CD4-positive, alpha-beta T cell treated with Interleukin-6 at 100 ng/mL for 8 hours (primary cell): ENCODE measurements at places on chromosomes 11 and 22.

GRCh38 chr11:47157805-47158204 lies 18.9 kb downstream of the ARFGAP2 start:
- DNase-seq: no peak

DNA sequence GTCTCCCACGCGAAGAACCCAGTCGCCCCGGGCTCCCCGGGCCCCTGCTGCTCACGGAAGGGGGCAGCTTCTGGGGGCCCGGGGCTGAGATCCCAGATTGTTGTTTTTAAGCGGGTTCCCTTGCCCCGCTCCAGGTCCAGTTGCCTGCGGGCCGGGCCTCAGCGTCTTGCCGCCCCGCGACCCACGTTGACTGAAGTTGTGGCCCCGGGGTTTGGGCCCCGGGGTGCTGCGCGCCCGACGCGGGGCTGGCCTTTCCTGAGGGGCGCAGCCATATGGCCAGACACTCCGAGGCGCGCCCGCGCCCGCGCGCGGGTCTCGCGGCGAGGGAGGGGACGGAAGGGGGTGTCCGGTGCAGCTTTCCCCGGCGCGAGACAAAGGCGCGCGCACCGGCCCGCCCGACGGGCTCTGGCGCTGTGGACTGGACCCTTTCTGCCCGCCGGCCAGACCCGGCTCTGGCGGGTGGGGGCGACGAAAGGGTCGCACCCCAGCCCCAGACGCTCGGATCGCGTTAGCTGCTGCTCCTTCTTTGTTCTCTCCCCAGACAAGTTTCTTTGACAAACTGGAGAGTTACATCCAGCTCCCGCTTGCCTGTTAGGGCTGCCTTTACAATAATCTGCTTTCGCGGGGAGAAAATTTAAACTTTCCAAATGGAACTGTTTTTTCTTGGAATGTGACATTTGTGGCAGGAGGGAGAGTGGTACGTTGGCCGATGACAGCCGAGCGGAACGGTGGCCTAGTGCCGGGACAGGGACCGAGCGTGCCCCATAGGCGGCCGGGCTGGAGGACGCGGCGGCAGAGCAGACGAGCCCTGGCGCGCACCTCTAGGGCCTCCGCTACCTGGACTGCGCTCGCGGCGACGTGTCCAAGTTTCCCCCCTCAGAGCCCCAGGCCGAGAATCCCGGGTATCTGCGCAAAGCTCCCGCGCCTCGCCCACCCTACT lies 716 bp downstream of the AMOTL1 start:
- DNase-seq: no peak

DNA sequence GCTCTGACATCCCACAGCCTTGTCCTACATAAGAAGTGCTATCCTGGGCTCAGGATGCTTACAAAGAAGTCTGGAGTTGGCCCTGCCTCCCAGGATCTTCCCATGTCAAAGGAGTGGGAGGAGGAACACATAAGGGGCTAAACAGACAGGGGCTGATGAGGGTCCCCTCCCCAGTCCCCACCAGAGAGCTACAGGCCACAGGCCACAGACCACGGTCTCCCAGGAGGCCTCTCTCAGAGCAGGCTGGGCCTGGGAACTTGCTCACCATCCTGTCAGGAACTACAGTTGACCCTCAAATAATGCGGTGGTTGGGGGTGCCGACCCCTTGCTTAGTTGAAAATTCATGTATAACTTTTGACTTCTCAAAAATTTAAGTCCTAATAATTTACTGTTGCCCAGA lies 315.5 kb downstream of the NTM start:
- no peak for DNase-seq

GRCh38 chr11:78239781-78240180 lies 51.1 kb downstream of the USP35 start:
- no peak for DNase-seq

DNA sequence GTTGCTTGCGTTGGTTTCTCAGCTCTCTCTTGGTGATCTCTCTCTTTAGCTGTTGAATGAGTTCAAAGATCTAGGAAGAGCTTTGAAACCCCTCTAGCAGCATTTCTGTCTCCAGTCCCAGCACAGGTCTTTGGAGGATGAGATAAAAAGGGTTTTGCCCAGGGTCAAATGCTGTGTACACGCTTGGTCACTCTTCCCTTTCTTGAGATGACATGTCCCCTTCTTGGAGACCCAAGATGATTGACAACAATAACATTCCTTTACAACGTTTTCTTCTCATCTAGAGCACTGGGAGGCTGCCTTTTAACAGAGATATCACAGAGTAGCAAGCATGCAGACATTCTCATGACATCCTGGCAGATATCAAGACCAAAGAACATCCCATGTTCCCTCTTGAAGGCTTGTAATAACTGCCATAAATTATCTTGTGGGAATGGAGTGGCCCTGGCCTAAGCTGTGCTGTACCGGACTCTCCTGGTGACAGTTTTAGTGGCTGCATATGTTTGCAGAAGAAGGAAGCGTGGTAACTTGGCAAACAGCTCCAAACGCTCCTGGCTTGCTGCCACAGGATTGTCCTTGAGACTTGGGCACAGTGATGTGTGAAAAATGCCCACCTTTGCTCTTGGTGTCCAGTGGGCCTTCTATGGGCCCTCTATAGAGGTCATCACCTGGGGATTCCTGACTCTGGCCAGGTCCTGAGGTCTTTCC lies 107.8 kb downstream of the PTPRJ start:
- DNase-seq: no peak

- no peak for DNase-seq
Measured at GRCh38 chr11:5737670-5738392, 1.6 kb downstream of the OR56B1 start.

- DNase-seq: no peak
Measured at GRCh38 chr11:45158210-45158731, 11.8 kb downstream of the PRDM11 start.

- no peak for DNase-seq
Measured at GRCh38 chr11:85472953-85473352, 154.2 kb downstream of the DLG2 start.

GRCh38 chr11:105111145-105111944 lies 28.2 kb downstream of the CARD18 start:
- no peak for DNase-seq

DNA sequence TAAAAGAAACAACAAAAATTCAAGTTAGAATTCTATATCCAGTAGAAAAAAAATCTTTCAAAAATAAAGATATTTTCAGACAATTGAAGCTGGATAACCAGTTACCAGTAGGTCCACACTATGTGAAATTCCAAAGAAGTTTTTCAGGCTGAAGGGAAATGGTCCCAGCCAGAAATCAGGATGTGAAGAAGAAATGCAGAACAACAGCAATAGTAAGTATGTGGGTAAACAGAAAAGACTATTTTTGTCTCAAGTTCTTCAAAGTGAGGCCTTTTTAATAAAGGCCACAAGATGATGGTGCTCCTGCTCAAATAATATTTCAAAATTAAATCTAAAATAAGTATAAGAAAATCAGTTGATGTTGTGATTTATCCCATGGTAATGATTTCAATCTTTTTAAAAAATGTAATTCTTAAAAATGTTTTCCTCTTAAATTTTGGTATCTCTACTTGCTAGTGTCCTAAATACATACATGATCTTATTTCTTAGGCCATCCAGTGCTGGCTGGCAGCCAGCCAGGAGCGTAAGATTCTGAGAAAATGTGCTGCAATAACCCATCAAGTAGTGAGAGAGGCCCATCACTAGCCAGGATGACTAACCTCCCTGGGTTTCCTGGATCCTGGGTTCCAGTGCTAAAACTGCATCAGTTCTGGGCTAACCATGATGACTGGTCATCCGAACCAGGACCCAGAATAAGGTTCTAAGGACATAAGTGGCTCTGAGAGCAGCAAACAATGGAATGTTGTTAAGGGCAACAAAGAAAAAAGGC lies 15.6 kb upstream of the UCP3 start:
- no peak for DNase-seq

- DNase-seq: no peak
Measured at GRCh38 chr11:121889931-121890330, 226.1 kb downstream of the BLID start.

DNA sequence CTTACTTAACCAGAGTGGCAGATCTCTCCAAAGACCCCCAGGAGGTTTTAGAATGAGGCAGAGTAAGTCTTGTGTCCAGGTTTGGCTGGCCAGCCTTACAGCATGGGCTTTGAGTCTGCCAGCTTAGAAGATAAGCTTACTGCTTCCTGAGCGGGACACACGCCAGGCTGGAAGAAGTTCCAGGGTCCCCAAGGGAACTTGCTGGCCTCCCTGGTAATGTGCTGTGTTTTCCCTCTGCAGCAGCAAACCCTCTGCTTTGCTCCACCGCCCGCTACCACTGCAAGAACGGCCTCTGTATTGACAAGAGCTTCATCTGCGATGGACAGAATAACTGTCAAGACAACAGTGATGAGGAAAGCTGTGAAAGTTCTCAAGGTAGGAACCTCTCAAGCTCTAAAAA lies 154.2 kb downstream of the LDLRAD3 start:
- no peak for DNase-seq

- no peak for DNase-seq
Measured at GRCh38 chr11:76102802-76103201, 103.5 kb downstream of the WNT11 start.

- no peak for DNase-seq
Measured at GRCh38 chr22:38110863-38111852, 674 bp upstream of the BAIAP2L2 start.

GRCh38 chr11:100888836-100889235 lies 201.7 kb downstream of the ARHGAP42 start:
- DNase-seq: no peak

DNA sequence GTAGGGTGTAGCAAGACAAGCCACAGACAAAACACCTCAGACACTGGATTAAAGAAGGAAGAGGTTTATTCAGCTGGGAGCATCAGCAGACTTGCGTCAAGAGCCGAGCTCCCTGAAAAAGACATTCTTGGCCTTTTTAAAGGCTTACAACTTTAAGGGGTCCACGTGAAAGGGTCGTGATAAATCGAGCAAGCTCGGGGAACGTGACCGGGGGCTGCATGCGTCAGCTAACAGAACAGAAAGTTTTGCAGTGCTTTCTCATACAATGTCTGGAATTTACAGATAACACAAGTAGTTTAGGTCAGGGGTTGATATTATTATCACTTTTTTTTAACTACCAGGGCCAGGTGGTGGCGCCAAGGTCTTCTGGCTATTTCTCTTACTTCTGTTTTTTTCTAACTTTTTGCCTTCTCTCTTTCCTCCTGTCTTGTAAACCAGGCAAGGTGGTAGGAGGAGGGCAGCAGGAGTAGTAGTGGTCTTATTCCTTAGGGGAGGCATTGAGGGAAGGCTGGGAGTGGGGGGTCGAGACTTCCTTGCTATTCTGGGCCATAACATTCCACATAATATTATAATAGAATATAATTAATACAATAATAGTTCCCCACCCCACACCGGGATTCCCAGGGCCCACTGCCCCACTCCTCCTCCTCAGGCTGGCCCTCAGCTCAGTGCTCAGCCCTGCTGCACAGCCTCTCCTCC lies 587 bp upstream of the ALDH3B1 start:
- no peak for DNase-seq

DNA sequence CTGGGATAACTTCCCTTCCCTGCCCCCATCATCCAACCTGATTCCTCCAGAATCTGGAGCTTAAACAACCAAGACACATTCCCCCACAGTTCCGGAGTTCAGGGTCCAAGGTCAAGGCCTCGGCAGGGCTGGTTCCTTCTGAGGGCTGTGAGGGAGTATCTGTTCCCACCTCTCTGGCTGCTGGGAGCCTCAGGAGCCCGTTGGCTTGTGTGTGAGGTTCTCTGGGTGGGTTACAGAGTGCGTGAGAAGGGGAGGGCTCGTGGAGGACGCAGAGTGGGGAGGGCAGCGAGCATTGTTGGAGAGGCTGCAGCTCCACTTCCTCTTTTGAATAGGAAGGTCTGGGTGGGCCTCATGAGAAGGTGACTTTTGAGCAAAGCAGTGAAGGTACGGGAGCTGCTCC lies 8.5 kb downstream of the SERHL2 start:
- no peak for DNase-seq

- no peak for DNase-seq
Measured at GRCh38 chr11:45042560-45042959, 91.9 kb upstream of the TP53I11 start.

DNA sequence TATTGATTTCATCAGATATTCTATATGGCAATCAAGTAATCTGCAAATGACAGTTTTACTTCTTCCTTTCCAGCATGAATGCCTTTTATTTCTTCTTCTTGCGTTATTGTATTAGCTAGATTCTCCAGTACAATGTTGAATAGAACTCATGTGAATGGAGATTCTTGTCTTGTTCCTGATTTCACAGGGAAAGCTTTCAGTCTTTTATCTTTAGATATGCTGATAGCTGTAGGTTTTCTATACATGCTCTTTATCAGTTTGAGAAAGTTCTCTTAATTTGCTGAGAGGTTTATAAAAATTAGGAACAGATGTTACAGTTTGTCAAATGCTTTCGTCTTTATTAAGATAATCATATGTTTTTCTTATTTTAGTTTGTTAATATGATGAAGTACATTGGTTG lies 347.2 kb downstream of the NTM start:
- DNase-seq: no peak

DNA sequence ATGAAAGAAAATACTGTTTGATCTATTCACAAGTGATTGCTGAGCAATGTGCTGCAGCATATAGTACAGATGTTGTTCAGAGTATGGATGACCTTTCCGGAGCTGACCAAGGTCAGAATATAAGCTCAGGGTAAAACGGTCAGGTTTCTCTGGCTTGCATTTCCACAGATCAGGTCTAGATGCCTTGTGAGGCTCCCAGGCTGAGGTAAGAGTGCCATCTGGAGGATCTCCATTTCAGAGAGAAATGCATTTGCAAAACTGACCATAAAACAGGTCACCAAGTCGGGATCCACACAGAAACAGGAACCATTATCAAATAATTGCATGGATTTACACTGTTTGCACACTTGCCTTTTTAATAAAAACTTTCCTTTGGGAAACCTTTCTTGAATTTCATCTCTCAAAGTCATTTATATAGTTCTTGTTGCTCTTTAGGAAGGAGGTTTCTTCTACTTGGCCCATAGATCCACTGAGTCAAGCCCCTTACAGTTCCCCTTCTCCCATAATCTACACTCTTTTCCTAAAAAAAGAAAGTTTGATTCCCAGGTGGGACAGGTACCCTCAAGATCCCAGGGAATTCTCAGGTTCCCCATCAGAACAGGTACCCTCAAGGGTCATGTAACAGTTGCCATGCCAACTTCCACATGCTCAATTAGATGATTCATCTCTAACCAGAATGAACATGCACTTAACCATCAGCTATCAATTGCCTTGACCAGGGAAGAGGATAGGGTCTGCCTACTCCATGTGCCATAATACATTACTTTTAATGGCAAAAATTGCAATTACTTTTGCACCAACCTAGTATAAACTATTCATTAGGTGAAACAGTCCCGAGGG lies 25.0 kb upstream of the TMPRSS5 start:
- no peak for DNase-seq

DNA sequence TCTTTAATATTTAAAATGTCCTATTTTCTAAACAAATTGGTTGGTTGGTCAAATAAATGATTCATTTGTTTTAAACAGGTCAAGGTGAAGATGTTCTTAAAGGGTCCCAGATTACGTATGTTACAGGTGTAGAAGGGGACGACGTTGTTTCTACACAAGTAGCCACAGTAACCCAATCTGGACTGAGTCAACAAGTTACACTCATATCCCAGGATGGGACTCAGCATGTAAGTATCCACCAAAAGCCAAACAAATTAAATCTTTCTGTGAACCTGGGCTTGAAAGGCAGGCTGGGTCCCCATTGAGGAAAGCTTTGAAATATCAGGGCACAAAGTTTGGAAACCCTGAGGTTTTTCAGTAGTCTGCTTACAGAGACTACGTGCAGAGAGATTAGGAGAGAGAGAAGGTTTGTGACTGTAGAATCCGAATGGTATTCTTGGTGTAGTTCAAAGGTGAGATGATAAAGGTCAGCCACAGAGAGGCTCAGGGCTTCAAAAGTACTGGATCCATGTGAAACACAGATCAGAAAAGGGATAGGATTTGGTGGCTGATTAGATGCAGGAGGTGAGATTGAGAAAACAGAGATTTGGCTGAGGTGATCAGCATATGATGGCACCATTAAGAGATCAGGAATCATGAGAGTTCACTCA lies 51.7 kb downstream of the ZNF143 start:
- no peak for DNase-seq
